Fibroblast of the aortic adventitia (primary cell): ENCODE measurements at places on chromosomes 12 and 14. TPM values are rescaled to one million over a fixed set of nuclear protein-coding genes. Genes with fewer than 3 reads are reported as not detected.

- DNase-seq = peak; percentile 71
Observed at GRCh38 chr12:118120579-118121363, 15.2 kb upstream of the PEBP1 start.

GRCh38 chr14:105366386-105367074, 31.8 kb upstream of the TEX22 start:
- DNase-seq = no peak

The NR1H4 gene
- not detected in 2 replicates for total RNA-seq

The DHRS2 gene
- 1.1 TPM in 1 of 2 replicates, not detected in the other for total RNA-seq

- no peak for DNase-seq
Observed at GRCh38 chr12:32834122-32834521, 62.5 kb downstream of the PKP2 start.

- peak; percentile 72 for DNase-seq
Observed at GRCh38 chr14:92039063-92039718, 668 bp downstream of the TRIP11 start.

- DNase-seq = no peak
Observed at GRCh38 chr14:73258845-73259611, 21.7 kb downstream of the PAPLN start.

The CNTN1 gene
- total RNA-seq = 0.27 and 0.33 TPM in 2 replicates

The ARHGAP9 gene
- 0.18 TPM in 1 of 2 replicates, not detected in the other for total RNA-seq

GRCh38 chr14:59134307-59134706, 54.2 kb upstream of the DAAM1 start:
- no peak for DNase-seq

DNA sequence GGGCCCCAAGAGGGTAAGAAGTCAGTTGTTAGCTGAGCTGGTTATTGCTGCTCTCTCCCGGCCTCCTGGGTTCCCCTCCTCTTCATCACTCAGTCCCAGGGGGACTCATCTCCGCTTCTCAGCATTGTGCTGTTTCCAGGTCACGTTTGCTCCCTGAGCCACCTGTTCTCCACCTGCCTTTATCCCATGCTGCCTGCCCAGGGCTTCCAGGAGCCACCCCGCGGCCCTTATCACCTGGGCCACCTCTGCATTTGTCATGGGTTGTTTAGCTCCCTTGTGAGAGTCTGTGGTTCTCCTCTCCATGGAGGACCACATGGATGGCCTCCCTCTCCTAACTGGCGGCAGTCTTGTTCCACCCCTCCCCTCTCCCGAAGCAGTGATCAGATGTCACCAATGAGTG, 36.0 kb downstream of the SYNDIG1L start:
- DNase-seq = no peak

DNA sequence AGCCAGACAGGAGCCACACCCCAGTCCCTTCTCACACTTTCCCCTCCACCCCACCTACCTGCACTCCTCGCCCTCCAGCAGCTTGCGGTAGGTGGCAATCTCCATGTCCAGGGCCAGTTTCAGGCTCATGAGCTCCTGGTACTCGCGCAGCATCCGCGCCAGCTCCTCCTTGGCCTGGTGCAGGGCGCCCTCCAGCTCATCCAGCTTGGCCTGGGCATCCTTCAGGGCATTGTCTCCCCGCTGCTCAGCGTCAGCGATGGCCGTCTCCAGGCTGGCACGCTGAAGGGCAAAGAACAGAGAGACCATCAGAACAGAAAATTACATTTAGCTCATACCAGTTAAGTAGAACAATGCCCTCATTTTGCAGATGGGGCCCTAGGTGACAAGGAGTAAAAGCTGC, 5.5 kb downstream of the KRT74 start:
- no peak for DNase-seq

- no peak for DNase-seq
Observed at GRCh38 chr12:12715459-12716150, 1.6 kb upstream of the CDKN1B start.

The FAM222A gene
- 0.25 and 0.54 TPM in 2 replicates for total RNA-seq

DNA sequence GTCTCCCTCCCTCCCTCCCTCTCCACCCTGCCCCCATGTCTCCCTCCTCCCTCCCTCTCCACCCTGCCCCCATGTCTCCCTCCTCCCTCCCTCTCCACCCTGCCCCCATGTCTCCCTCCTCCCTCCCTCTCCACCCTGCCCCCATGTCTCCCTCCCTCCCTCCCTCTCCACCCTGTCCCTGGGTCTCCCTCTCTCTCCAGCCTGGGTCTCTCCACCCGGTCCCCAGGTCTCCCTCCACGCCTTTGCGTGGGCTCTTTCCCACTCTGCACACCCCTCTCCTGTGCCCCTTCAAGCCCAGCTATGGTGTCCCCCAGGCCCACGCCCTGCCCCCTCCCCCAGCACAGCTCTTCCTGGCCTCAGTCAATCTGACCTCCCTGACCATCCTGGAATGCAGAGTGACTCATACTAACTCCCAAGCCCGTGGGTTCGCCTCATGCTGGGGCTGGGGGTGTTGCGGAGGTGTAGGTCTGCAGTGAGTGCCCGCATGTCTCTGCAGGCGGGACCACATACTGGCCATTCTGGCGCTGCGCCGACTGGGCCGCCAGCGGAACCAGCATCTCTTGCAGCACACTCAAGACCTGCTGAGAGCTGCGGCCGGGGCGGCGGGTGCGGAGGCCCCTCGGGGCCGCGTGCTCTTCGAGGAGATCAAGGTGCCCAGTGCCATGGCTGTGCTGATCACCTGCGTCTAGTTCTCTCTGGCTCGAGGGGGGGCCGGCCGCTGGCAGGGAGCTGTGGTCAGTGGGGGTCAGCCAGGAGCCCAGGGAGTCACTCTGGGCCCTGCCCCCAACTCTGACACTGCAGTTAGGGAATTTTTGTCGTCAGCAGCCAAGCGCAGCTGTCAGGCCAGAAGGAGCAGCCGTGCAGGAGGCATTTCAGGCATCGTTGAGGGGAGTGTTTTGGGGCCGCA, 13.5 kb upstream of the TNFAIP2 start:
- DNase-seq = peak; percentile 73

DNA sequence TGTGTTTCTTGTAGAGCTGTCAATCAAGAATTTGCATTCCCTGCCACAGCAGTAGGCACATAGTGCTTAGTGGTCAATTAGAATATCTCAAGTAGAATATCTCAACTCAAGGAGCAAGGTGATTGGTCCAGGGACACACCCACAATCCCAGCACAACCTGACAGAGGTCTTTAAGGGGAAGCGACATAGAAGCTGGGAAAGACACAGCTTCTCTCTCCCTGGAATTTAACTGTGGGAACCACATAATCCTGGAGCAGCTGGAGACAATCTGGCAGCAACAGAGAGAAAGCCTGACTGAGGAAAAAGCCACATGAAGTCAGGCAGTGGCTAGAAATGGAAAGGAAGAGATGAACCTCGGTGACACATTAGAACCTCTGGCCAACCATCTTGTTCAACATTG, 85.7 kb upstream of the LMO3 start:
- no peak for DNase-seq

DNA sequence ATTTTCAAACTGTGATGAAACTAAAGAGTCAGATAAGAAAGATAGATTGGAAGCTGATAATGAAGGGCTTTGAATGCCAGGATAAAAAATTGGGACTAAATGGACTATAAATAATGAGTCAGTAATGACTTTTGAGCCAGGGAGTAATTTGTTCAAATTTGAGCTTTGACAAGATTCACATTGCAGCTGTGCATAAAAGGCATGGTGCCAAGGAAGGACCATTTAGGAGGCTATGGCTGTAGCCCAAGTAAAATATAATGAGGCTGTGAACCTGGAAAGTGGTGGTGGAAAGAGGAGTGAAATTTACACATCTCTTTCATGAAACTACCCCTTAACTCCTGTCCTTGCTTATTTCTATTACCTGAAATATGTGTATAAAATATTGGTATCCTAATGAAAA, 218.5 kb downstream of the SLC6A15 start:
- peak; percentile 55 for DNase-seq

DNA sequence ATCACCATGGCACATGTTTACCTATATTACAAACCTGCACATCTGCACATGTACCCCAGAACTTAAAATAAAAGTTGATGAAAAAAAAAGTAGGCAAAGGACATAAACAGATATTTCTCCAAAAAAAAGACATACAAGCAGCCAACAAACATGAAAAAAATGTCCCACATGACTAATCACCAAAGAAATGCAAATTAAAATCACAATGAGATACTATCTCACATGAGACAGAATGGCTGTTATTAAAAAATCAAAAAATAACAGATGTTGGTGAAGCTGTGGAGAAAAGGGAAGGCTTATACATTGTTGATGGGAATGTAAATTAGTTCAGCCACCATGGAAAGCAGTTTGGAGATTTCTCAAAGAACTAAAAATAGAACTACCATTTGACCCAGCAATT, 68.0 kb upstream of the FAR2 start:
- no peak for DNase-seq

- DNase-seq = no peak
Observed at GRCh38 chr12:130698106-130698505, 18.0 kb downstream of the RIMBP2 start.

DNA sequence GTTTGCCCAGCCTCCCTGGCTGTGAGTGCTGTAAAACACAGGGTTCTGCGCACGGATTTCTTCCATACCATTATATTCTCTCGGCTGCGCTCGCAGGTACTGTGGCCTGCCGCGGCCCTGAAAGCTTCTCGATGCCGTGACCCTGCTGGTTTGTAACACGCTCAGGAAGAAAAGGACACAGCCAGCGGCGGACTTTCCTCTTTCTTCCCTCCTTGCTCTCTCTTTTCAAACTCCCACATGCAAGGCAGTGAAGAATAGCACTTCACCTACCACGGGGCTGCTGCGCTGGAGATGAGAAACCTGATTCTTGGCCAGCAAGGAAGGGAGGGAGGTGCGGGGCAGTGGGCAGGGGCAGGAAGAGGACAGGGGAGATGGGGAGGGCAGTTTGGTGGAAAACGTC, 130.2 kb downstream of the RBM19 start:
- no peak for DNase-seq

DNA sequence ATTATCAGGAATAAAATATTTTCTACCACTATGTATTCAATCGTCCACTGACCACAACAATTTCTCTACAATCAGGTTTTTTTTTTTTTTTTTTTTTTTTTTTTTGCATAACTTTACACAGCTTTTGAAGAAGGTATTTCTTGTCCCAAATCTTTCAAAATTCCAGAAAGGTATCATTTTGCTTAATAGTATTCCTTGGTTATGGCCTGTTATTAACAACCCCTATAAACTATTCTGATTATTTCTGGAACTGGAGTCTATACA, 145.3 kb downstream of the ALX1 start:
- no peak for DNase-seq

The TUBA1B gene
- total RNA-seq = 159 and 2,451 TPM in 2 replicates

GRCh38 chr12:43406801-43407200, 145.2 kb downstream of the ADAMTS20 start:
- no peak for DNase-seq

The OR11G2 gene
- not detected in 2 replicates for total RNA-seq

The LMO3 gene
- 3.6 and 12.8 TPM in 2 replicates for total RNA-seq

GRCh38 chr12:117513353-117513752, 151.9 kb upstream of the NOS1 start:
- no peak for DNase-seq

DNA sequence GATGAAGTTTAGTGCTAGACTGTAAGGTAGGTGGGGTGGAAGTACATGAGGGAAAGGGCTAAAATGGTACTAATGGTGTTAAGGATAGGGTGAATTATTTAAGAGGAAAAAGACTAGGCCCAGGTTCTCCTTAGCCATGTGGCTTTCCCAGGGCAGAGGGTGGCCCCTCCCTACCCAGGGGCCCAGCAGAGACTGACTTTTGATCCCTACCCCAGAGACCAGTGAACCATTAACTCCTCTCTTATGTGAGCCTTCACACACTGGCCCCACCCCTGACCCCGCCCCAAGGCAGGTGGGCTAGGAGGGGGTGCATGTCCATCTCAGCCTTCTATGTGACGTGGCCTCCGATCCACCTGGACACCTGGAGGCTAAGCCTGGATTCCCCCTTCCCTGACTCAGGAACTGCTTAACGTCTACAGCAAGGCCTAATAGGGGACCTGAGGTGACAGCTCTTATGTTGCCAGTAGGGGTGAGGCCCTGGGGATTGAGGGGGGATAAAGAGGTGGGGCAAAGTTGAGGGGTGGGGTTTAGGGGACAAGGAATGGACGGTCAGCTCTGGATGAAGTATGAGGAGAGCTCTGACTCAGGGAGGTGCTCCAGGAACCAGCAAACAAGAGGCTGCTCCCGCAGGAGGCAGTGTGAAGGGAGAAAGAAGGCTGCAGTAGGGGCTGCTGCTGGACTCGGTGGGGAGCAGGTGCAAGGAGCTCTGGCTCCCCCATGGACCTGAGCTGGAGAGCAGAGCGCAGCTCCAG, 757 bp downstream of the SLC39A5 start:
- DNase-seq = no peak

DNA sequence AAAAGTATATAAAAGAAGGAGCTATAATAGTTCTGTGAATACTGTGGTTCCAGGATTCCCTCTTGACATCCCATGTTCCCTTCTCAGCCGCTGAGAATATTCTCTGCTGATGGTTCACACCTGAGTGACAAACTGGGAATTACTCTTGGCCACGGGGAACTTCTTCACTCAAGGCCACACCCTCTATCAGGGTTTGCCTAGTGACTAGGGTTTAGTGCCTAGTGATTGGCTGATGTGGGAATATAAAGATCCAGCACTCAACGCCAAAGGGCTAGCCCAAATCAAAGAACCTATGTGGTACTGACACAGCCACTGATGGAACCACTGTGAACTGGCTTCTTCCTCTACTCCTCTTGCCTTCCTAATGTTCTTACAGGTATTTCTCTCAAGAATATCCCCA, 248.4 kb downstream of the ASCL1 start:
- no peak for DNase-seq

- DNase-seq = no peak
Observed at GRCh38 chr12:104466709-104467345, 10.1 kb downstream of the CHST11 start.

- peak; percentile 35 for DNase-seq
Observed at GRCh38 chr12:104486943-104487819, 30.4 kb downstream of the CHST11 start.
